Sciatic nerve (tissue), 2 donors: ENCODE measurements at places on chromosomes 13 and 19.

DNA sequence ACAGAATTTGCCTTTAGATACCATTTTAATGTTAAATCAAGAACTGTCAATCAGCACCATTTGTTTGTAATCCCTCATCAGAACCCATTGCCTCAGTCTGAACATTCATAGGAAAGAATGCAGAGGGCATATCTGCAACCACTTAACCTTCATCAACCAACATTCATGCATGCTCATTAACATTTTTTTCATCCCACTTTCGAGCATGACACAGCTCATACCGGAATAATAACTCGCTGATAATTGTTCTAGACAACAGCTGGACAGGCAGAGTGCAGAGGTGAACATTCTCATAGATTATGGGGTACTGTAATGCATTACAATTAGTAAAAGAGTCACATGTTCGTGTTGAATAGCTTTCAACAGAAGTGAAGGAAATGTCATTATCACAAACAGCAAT, 216.8 kb downstream of the DIAPH3 start:
- no peak for DNase-seq

- DNase-seq, result no peak
Observed at GRCh38 chr19:42436006-42436405, 6.7 kb downstream of the CXCL17 start.

- DNase-seq, result no peak
Observed at GRCh38 chr13:21338156-21338555, 120.9 kb downstream of the ZDHHC20 start.

GRCh38 chr19:42226886-42227285, 6.8 kb downstream of the ZNF526 start:
- DNase-seq, result no peak

DNA sequence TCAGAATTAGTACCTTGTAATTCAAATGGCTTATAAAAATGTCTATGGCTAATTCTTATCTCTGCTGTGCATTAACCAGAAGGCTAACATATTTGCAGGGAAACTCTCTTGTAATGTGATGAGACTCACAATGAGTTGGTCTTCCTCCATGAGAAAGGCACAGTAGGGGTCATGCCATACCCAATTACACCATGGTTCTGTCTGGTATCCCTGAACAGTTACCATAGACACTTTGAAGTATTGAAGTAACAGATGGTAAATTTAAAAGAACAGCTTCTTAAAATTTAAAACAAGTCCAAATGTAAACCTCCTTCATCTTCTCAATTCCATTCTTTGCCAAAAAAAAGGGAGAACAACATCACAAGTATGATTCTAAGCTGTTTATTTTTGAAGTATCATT, 22.6 kb upstream of the SLAIN1 start:
- no peak for DNase-seq

DNA sequence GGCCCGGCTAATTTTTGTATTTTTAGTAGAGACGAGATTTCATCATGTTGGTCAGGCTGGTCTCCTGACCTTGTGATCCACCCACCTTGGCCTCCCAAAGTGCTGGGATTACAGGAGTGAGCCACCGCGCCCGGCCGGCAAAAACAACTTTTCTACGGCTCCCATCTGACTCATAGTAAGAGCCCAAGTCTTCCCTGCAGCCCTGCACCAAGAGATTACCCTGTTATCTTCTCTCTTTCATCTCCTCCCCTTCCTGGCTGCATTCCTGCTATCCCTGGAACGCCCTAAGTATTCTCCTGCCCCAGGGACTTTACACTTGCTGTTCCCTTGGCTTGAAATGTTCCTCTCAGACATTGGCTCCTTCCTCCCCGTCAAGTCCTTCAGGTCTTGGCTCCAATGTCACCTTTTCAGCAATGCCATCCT, 6.6 kb downstream of the AP2S1 start:
- no peak for DNase-seq

GRCh38 chr19:40822161-40822560, 23.2 kb downstream of the EGLN2 start:
- DNase-seq, result peak; percentile 60

- DNase-seq, result no peak
Observed at GRCh38 chr13:50636007-50636704, 207.3 kb downstream of the DLEU7 start.

GRCh38 chr13:42964761-42965161, 27.3 kb downstream of the EPSTI1 start:
- no peak for DNase-seq

GRCh38 chr19:51219307-51219706, 5.6 kb upstream of the CD33 start:
- no peak for DNase-seq

- peak; percentile 80 for DNase-seq
Observed at GRCh38 chr19:3284759-3285646, 60.5 kb downstream of the CELF5 start.

- DNase-seq, result no peak
Observed at GRCh38 chr19:15453091-15453578, 3.4 kb upstream of the WIZ start.

- no peak for DNase-seq
Observed at GRCh38 chr13:94114166-94114565, 365.3 kb downstream of the DCT start.

DNA sequence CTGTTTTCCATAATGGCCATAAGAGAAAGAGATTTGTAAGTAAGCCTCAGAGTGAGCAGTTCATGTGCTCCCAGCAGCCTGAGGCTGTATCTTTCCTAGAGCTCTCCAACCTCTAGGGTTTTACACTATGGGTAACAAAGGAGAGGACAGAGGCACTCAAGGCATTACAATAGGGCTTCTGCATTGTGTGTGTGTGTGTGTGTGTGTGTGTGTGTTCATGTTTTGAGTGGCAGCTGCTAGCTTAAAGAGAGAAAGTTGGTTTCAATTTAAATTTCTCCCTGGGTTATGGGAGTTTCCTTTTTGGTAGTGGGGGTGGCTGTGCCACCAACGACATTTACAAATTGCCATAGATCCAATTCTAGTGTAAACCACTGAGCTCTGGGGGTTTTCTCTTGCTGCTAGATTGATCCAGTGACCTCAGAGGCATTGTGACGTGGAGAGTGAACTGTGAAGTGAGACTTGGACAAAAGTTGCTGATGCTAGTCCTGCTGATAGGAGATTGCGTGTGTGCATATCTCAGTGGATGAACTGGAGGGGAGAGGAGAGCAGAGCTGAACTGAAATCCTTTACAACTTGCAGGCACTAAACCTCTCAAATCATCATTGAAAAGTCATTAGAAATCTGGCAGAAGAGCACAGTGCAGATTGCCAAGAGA, 67.2 kb upstream of the OLFM4 start:
- no peak for DNase-seq

GRCh38 chr19:31312009-31312676, 37.1 kb downstream of the TSHZ3 start:
- no peak for DNase-seq

- no peak for DNase-seq
Observed at GRCh38 chr13:38657191-38657590, 29.7 kb upstream of the FREM2 start.

GRCh38 chr19:49443366-49444099, 2.2 kb upstream of the SLC17A7 start:
- peak; percentile 97 for DNase-seq
